Activated CD8-positive, alpha-beta memory T cell treated with anti-CD3 and anti-CD28 coated beads for 1 hour (primary cell): ENCODE measurements at places on chromosomes 2 and 18.
A peak's percentile ranks its signal among the peaks of the same experiment; 100 is the strongest.

- no peak for DNase-seq
Measured at GRCh38 chr2:14930441-14930840, 297.9 kb downstream of the LRATD1 start.

GRCh38 chr18:37546272-37546537 is 19.4 kb downstream of the CELF4 start:
- no peak for DNase-seq

- no peak for DNase-seq
Measured at GRCh38 chr2:144924827-144925226, 404.9 kb upstream of the ZEB2 start.

DNA sequence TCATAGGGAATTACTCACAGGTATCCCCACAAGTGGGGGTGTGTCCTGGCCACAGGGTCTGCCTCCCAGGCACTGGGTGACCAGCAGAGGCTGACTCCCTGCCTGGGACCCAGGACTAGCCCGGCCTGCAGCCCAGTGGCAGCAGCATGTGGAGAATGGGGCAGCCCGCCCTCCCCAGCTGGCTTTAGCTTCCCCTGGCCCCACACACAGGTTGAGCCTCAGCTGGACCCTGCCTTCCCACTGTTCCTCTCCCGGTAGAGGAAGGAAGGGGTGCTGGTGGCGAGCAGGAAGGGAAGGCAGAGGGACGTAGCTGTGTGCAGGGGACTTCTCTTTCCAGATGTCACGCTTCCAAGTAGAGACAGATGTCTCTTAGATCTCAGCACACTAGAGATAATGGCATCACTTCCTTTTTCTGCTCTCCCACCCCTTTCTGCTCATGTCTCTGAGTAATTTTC is 51.4 kb downstream of the EMILIN2 start:
- DNase-seq = no peak

DNA sequence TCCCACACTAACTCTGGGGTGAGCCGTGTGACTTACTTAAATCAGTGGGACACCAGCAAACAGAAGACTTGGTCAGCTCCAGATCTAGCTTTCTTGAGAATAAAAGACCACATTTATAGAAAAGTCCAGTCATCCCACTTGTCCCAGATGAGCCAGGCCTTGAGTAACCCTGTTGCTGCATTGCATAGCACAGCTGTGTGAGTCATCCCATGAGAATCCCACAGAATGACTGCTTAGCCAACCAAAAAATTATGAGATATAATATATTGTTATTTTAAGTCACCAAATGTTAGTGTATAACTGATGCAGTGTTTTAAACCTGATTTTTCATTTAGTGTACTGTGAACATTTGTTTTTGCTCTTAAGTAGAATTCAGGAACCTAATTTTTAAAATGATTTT is 94.2 kb upstream of the FSHR start:
- DNase-seq = no peak

GRCh38 chr18:57210716-57211411 is 64.0 kb downstream of the BOD1L2 start:
- no peak for DNase-seq

GRCh38 chr2:209367075-209367747 is 56.6 kb upstream of the MAP2 start:
- no peak for DNase-seq

DNA sequence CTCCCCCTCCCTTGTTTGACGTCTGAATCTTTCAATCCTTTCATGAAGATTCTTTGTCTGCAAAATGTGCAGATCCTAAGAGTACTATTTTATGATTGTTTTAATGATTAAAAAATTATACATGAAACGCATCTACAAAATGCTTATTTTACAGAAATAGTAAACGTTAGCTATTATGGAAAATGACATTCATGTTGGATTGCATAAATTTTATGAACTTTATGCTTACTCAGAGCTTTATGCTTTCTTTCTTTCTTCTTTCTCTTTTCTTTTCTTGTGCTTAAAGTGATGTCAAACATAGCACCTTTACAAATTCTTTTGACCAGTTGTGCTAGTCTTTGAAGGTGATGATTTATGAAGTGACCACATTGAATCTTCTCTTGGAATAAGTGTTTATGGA is 805.4 kb downstream of the ADCYAP1 start:
- no peak for DNase-seq

- DNase-seq = peak; percentile 93
Measured at GRCh38 chr2:70190418-70191243, at the start of gene C2orf42. C2orf42 (minus strand) TSS chr2:70191019; CDS start chr2:70181985, 9,034 bp downstream.

DNA sequence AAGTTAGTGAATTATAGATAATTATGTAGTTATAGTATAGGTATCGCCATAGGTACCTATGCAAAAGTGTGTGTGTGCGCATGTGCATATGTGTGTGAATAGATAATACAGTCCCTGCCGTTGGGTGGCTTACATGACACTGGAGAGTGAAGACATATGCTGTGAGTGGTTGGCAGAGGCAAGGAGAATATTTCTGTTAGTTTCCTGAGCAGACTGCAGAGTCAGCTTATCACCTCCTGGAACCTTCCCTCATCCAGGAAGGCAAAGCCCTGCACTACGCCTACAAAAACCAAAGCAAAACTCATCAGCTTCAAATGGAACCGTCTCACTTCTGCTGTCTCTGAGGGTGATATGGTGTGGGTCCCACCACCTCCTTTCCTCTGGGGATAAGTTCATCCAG is 181.9 kb downstream of the LRRTM1 start:
- no peak for DNase-seq

- DNase-seq = peak; percentile 25
Measured at GRCh38 chr18:46481048-46481846, 175.8 kb downstream of the LOXHD1 start.

- no peak for DNase-seq
Measured at GRCh38 chr2:189679226-189679625, 4.8 kb downstream of the ANKAR start.

DNA sequence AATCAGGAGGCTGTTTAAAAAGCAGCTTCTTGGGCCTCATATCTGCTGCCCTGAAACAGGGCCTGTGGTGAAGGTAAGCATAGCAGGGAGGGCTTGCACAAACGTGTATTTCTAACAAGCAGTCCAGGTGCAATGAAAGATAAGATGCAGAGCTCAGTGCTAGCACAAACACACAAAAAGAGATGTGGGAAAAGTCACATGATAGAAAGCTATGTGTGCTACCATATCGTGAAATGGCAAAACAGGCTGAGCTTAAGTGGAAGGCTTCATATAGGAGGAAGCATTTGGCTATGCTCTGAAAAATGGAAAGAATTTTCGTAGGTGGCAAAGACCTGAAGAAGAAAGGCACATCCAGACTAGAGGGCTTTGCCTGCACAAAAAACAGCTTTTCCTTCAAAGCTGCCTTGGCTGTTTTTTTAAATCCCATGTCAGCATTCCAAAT is 10.2 kb downstream of the RSAD2 start:
- DNase-seq = no peak

GRCh38 chr18:12056034-12056883 is 37.4 kb upstream of the ANKRD62 start:
- DNase-seq = no peak
